ENCODE measurements at places on chromosomes 12 and 14.
A peak's percentile ranks its signal among the peaks of the same experiment; 100 is the strongest.

GRCh38 chr12:66011731-66012130 is 118.8 kb downstream of the LLPH start:
- DNase-seq: peak; percentile 7

DNA sequence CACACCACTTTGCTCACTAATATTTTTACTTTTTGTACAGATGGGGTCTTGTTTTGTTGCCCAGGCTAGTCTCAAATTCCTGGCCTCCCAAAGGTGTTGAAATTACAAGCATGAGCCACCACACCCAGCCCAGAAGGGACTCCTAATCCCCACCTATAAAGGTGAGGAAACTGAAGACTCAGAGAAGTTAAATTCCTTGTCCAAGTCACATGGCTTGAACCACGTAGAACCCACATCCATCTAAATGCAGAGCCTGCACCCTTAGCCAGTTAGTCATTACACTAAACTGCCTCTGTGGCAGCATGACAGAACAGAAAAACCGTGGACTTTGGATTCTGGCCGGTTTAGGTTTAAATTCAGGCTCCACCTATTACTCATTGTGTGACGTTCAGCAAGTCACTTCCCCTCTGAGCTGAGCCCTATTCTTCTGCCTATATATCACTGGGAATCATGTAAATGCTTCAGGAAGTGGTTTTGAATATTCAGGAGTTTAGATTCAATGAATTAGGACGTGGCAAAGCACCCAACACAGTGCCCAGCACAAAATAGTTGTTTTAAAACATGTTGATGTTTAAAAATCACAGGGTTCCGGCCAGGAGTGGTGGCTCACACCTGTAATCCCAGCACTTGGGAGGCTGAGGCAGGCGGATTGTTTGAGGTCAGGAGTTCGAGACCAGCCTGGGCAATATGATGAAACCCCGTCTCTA is 3.0 kb upstream of the CORO1C start:
- peak; percentile 94 for DNase-seq

- no peak for DNase-seq
These were observed 23.0 kb downstream of the KLRK1 start for GRCh38 chr12:10366875-10367274.

GRCh38 chr12:113373440-113373839 is 15.1 kb downstream of the PLBD2 start:
- no peak for DNase-seq

DNA sequence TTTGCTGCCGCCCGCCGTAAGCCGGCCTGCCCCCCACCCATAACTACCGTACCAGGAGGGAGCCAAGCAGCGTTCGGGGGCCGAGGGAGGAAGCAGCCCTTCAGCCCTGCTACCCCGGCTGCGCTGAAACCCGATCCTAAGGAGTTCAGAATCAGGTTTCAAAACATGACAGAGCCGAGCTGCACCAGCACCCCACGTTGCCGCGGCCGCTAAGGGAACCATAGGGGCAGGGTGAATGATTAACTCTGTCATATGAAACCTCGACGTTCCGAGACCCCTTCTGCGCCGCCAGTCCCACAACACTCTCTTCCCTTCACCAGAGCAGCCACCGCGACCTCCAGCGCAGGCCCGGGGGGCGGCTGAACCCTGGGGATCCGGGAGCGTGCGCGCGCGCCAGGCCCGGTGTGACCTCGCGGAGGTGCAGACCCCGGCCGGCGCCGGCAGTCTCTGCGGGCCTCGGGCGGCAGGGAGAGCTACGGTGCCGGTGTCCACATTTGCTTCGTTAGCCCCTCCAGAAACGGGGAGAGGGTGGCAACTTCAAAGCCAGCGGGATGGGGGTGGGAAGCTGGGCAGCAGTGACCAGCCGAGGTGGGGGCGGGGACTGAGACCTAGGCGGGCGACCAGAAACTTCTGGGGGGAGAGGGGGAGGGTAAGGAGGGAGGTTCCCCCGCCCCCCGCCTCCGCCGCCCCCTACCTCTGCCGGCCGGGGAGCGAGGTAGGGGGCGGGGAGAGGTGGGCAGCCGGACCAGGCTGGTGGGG is 1.6 kb downstream of the SIX4 start:
- DNase-seq: peak; percentile 16

- DNase-seq: peak; percentile 78
These were observed 202.8 kb downstream of the TTC8 start for GRCh38 chr14:89027097-89027740.

GRCh38 chr14:60204104-60204842 is 39.1 kb upstream of the DHRS7 start:
- DNase-seq: no peak

- no peak for DNase-seq
These were observed 143.8 kb downstream of the BCL11B start for GRCh38 chr14:99128185-99128584.

DNA sequence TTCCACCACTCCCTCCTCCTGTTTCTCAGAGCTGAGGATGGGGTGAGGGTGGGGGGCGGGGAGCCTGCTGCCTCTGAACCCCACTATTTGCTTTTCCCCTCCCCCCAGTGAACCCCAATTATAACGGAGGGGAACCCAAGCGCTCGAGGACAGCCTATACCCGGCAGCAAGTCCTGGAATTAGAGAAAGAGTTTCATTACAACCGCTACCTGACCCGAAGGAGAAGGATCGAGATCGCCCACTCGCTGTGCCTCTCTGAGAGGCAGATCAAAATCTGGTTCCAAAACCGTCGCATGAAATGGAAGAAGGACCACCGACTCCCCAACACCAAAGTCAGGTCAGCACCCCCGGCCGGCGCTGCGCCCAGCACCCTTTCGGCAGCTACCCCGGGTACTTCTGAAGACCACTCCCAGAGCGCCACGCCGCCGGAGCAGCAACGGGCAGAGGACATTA is 1.1 kb downstream of the HOXC4 start:
- no peak for DNase-seq

DNA sequence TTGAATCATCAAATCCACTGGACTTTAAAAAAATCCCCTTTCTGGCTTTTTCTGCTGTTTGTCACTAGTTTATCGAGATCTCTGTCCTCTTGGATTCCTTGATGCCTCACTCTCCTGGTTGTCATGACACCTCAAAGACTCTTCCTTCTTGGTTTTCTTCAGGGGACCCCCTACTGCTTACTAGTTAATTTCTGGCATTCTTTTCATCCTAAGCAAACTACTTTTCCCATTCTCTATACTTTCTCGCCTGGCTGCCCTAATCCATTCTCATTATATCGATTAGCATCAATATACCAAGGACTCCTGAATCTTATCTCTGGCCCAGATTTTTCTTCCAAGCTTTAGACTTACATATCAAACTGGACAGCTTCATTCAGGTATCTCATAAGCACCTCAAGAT is 98.6 kb downstream of the NEDD1 start:
- DNase-seq: no peak

GRCh38 chr12:16581416-16581815 is 24.5 kb downstream of the LMO3 start:
- no peak for DNase-seq

DNA sequence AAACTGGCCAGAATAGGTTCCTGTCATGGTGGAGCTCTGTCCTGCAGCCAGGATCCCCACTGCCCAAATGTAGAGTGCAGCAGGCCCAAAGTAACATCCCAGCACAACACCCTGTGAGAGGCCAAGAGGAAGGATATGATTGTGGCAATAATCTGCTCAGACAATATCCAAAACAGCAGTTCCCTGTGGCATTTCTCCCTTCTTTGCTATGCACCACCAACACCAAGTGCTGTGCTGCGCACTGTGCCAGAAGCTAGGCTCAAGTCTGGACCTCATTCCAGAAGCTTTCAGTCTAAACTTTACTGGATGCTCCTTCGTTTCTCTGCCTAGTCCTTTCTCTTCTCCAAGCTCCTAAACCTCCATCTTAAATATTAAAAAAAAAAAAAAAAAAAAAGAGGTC is 33.4 kb downstream of the SLC11A2 start:
- DNase-seq: no peak

DNA sequence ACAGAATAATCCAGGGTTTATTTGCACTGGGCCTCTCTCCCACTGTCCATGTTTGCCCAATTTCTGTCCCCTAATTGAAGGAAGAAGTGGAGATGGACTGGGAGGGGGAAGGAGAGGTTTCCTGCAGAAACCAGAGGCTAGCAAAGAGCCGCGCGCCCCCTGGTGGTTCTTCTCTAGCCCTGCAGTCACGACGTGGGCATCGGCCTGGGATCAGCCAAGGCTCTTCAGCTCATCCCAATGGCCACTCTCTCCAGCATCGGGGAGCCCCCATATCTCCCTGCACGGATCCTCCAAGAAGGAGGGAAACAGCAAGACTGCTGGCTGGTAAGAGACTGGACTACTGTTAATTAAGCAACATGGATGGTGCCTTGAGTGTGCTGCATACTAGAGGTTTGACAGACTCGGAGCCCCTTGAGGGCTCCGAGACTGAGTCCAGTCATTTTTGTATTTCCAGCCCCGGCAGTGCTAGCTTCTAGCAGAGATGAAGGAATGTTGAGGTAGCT is 18.7 kb downstream of the ZBTB39 start:
- peak; percentile 90 for DNase-seq

DNA sequence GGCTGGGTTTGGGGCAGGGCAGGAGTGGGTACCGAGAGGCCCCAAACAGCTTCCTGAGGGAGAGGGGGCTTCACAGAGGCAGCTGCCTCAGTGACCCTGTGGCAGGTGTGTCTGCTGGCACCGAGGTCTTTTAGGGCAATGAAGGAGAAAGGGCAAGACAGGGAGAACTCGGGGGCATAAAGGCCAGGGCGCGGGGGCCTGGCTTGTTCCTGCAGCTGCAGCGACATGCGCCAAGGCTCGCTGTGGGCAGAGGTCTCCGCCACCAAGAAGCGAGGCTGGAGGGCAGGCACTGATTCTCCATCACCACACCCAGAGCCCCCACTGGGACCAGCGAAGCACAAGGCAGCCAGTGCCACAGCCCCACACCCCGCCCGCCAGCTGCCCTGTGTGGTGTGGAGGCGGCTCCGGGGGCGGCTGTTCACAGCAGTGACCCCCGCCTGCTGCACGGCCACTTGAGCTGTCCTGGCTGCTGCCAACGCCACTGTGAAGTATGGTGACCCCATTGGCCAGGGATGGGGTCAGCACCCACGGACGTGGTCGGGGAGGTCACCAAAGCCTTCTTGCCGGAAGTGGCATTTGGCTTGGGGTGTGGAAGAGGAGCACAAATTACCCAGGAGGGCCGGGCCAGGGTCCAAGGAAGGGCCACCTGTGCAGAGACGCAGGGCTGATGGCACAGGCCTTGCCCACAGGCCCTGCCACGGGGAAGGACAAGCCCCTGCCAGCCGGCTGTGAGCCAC is 16.4 kb downstream of the BAG5 start:
- DNase-seq: no peak

DNA sequence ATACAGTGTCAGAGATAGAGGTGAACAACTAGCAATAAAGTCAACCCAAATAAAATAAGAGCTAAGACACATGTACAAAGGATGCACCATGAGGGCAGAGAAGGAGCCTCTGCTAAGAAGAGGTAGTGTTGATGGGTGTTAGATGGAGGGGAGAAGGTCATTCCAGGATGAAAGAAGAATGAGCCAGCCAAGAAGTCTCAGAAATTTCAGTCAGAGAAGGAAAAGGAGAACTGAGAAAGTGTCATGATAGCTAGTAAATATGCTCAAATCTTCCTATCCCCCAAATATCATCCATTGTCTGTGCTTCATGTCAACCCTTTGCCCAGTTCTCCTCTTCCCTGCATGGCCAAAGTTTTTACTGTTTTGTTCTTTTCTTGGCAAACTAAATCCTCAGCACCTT is 225.2 kb upstream of the BTG1 start:
- DNase-seq: no peak

DNA sequence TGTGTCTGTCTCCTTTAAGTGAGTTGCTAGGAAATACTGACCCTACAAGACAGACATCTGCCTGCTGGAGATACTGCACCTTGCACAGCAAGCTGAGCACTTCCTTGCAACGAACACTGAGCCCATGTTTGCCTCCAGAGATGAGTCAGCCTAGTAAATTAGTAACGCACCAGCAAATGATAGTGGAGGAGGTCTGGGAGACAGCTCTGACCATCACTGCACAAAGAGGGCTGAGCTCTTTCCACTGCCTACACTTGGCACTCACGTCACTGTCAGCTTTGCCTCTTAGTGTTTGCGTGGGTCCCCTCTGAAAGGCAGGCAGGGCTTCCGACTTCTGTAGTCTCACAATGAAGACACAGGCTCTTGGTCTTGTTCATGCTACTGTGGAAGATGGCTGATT is 109.0 kb downstream of the APAF1 start:
- DNase-seq: no peak

DNA sequence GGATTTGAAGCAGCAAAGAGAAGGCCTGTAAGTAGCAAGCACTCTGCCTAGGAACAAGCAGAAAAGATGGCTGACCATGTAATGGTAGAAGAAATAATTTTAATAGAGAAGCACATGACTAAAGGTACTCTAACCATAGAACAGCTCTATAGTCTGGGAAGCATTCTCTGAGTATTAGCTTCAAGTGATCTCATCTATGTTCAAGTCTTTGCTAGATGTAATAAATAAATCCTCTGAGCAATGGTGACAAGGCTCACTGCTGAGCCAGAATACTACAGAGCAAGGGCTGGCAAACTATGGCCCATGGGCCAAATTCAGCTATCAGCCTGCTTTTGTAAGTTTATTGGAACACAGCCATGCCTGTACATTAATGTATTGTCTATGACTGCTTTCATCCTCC is 84.8 kb downstream of the PEBP1 start:
- no peak for DNase-seq

GRCh38 chr12:49923880-49924556 is 20.3 kb upstream of the FAIM2 start:
- DNase-seq: no peak

GRCh38 chr12:15306605-15307004 is 15.7 kb upstream of the PTPRO start:
- DNase-seq: no peak

- peak; percentile 34 for DNase-seq
These were observed 32.4 kb downstream of the HIGD1C start for GRCh38 chr12:50984586-50985298.

DNA sequence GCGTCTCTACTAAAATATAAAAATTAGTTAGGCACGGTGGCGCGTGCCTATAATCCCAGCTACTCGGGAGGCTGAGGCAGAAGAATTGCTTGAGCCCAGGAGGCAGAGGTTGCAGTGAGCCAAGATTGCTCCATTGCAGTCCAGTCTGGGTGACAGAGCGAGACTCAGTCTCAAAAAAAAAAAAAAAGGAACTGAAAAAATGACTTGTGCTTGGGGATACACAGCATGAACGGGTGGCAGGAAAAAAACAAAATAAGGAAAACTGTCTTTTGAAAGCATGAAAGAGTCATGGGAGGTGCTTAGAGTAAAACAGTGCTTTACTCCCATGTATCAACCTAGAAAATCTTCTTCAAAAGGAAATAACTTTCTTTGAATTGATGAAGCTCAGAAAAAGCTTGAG is 80.8 kb downstream of the TMTC1 start:
- peak; percentile 51 for DNase-seq

GRCh38 chr14:59107819-59108218 is 80.6 kb upstream of the DAAM1 start:
- no peak for DNase-seq

- DNase-seq: peak; percentile 15
These were observed 13.7 kb upstream of the ST8SIA1 start for GRCh38 chr12:22348208-22348607.

- DNase-seq: no peak
These were observed 10.7 kb downstream of the UBE3B start for GRCh38 chr12:109488051-109488665.
